PC-3 (cell line): ENCODE measurements at places on chromosomes 2 and 18.

DNA sequence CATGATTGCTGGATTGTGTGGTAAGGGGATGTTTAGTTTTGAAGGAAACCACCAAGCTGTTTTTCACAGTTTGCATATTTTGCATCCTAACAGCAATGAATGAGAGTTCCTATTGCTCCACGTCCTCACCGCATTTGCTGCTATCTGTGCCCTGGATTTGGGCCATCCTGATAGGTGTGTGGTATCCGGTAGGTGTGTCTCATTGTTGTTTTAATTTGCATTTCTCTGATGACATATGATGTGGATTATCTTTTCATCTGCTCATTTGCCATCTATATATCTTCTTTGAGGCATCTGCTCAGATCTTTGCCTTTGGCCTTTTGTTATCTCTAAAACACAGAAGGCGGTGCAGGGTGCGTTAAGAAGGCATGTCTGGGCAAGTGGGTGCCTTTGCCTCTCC, 73.3 kb downstream of the LONRF2 start:
- no peak for DNase-seq

GRCh38 chr2:95055262-95055661, 29.8 kb downstream of the MAL start:
- no peak for DNase-seq

- no peak for DNase-seq
Measured at GRCh38 chr2:54402350-54402749, 53.8 kb upstream of the SPTBN1 start.

DNA sequence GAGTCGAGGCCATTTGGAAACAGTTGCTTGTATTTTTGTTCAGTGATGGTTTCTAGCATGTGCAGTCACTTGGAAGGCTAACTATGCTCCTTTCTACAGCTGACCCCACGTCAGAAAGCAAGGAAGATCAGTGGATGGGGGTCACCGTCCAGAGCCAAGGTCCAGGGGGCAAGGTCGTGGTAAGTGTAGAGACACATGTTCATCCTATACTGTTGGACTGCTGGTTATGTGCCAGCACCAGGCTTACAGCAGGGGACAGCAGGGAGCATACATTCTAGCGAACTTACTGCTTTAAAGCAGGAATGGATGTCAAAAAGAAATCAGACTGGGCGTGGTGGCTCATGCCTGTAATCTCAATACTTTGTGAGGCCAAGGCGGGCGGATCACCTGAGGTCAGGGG, 40.0 kb downstream of the ITGA6 start:
- no peak for DNase-seq

DNA sequence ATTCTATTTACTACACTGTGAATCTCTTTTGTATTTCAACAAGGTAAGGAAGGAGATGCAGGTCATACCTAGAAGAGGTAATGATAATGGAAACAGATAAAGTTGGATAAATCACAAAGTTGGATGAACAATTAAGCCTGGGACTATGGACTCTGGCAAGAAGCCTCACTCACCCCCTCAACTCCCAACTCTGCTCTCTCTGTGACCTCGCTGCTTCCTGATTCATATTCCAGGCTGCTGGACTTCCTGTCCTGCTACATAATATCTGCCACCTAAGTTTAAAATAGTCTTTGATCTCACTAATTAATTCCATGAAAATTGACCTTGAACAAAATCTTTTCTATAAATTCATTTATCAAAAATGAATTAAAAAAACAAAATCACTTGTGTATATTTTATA, 215.3 kb downstream of the CALCRL start:
- no peak for DNase-seq

- DNase-seq = no peak
Measured at GRCh38 chr2:181289698-181290097, 167.5 kb upstream of the ITGA4 start.

- DNase-seq = no peak
Measured at GRCh38 chr2:218881744-218882460, 1.2 kb downstream of the WNT10A start.

DNA sequence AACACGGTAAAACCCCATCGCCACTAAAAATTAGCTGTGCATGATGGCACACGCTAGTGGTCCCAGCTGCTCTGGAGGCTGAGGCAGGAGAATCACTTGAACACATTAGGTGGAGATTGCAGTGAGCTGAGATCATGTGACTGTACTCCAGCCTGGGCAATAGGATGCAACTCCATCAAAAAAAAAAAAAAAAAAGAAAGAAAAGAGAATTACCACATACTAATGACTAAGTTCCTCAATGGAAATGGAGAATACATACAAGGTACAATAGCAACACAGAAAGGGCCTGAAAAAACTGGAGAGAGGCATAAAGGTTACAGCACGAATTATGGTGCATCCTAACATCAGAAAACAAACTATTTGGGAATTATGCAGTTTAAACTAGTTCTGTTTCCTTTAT, 81.3 kb downstream of the CDH2 start:
- no peak for DNase-seq

DNA sequence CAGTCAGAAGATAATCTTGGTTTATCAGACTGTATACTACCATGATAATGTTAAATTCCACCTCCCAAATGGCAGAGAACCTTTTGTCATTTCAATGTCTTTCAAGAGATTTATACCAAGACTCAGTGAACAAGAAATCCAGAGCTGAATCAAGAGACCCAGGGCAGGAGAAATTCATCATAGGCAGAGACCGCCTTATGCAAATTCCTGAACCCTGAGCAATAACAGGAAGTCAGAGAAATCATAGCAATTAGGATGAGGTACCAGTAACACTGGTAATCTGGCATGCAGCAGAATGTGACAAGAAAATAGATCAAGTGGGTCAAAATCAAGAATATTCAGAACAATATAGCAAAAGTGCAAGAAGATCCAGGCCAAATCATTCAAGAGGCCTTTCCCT, 412.4 kb upstream of the LRATD1 start:
- peak; percentile 5 for DNase-seq

- no peak for DNase-seq
Measured at GRCh38 chr18:55473058-55473457, 114.9 kb downstream of the TCF4 start.

GRCh38 chr18:6310714-6311113, 104.0 kb downstream of the L3MBTL4 start:
- no peak for DNase-seq

- DNase-seq = no peak
Measured at GRCh38 chr2:137223722-137224121, 458.4 kb downstream of the THSD7B start.

DNA sequence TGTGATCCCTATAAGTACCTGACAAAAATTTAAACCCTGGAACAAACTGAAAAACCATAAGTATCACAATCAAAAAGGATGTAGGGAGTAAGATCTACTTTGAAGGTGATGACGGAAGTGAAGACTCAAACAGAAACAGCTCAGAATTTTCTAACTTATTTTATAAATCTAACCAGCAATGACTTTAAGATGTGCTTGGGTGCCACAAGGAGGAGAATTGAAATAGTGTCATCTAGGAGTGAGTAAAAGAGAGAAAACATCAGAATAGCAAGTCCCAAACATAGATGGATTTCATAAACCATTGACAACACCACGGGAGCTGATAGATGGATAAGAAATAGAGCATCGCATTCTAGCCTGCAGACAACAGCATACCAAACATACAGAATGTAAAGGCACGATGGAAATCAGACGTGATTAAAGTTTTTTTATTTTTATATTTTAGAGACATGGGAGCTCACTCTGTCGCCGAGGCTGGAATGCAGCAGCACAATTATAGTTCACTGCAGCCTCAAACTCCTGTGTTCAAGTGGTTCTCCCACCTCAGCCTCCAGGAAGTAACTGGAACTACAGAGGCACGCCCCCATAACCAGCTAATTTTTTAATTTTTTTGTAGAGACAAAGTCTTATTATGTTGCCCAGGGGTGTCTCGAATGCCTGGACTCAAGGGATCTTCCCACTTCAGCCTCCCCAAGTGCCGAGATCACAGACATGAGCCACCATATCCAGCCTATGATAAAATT, 36.9 kb downstream of the MAP3K19 start:
- no peak for DNase-seq

- DNase-seq = no peak
Measured at GRCh38 chr18:12779043-12779442, 76.2 kb downstream of the PSMG2 start.

- no peak for DNase-seq
Measured at GRCh38 chr2:16109368-16109820, 169.0 kb downstream of the MYCN start.

GRCh38 chr2:70019096-70019495, 57.7 kb upstream of the ASPRV1 start:
- no peak for DNase-seq

GRCh38 chr2:202178346-202178958, 59.9 kb downstream of the SUMO1 start:
- peak; percentile 88 for DNase-seq

DNA sequence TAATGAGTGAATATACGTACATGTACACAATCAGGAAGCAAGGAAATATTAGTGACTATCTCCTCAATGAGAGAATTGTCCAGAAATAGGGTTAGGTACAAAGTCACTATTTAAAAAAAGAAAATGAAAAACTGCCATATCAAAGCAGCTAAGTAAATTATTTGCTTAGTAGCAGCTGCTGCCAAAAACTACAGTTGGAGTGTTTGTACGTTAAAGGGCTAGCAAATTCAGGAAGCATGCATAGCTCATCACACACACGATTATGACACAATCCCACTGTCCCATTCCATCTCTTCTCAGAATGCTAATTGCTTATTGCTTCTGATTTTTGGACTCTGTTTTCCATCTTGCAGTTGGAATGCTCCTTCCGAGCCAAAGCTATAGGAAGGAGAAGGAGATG, 2012.5 kb upstream of the LRRTM1 start:
- peak; percentile 19 for DNase-seq

GRCh38 chr18:1270081-1270480, 365.4 kb downstream of the ADCYAP1 start:
- peak; percentile 96 for DNase-seq

- no peak for DNase-seq
Measured at GRCh38 chr2:25127646-25128045, 40.7 kb downstream of the POMC start.

DNA sequence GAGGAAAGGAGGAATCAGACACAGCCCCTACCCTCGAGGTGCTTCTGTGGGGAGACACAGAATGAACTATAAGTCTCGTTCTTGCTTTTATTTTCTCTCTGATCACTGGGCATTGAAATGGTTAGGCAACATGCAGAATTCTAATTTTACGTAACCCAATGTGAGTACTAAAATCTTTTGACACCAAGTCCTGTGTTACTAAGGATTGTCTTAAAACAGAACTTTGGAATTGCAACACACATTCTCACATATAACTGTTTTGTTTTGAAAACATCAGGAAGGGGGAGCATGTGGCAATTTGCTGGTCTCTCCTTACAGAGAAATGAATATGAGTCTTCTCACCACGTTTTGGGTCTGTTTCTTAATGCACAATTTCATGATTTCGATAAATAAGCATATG, 23.6 kb upstream of the SULT1C4 start:
- no peak for DNase-seq

GRCh38 chr2:7844414-7844965, 837.4 kb upstream of the ID2 start:
- no peak for DNase-seq

DNA sequence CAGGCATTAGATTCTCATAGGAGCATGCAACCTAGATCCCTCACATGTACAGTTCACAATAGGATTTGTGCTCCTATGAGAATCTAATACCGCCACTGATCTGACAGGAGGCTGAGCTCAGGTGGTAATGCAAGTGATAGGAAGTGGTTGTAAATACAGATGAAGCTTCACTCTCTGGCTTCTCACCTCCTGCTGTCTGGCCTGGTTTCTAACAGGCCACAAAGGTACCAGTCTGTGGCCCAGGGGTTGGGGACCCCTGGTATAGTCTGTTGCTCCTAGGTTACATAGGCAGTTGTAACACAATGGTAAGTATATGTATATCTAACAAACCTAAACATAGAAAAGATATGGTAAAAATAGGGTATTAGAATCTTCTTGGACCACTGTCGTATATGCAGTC, 81.8 kb downstream of the EML4 start:
- no peak for DNase-seq

GRCh38 chr2:121120991-121121390, 164.0 kb downstream of the TFCP2L1 start:
- DNase-seq = no peak

GRCh38 chr2:164906947-164907346, 48.4 kb downstream of the SLC38A11 start:
- no peak for DNase-seq

- DNase-seq = peak; percentile 61
Measured at GRCh38 chr2:222613715-222614331, 42.1 kb downstream of the FARSB start.

- no peak for DNase-seq
Measured at GRCh38 chr18:46891742-46892214, 25.5 kb downstream of the PIAS2 start.

DNA sequence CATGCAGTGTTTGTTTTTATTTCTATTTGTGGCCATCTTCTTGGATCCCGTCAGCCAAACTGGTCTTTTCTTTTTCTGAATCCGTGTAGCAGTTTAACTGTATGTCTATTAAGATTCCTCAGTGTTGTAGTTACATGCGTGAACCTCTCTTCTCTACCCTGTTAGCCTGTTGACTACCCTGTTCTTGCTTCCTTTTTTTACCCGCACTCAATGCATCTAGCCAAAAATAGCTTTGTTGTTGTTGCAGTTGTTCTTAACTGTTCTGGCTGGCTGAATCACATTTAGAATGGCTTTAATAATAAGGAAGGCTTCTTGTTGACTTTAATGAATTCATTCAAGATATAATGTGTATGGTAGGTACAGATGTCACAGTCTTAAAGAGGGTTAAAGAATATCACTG, 137.1 kb downstream of the LCLAT1 start:
- DNase-seq = no peak

- no peak for DNase-seq
Measured at GRCh38 chr2:143070704-143071103, 58.5 kb upstream of the ARHGAP15 start.

GRCh38 chr2:98463551-98463971, 18.9 kb downstream of the INPP4A start:
- no peak for DNase-seq

- DNase-seq = no peak
Measured at GRCh38 chr2:40558761-40559160, 106.9 kb upstream of the SLC8A1 start.

DNA sequence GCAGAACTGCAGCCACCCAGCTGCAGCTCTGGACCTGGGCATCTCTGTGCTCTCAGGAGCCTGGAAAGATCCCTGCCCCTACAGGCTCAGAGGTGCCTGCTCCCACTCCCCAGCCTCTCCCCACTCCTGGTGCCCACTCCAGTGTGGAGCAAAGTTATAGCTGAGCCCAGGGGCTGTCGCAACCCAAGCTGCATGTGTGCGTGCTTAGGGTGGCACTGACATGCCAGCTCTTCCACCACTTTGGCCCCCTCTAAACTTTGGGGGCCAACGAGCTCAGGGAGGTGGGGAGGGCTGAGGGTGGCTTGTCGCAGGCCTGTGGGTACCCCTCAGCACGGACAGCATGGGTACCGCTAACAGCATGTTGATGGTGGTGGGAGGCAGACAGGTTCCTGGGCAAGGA, 126.3 kb upstream of the FHL2 start:
- no peak for DNase-seq
